Right renal pelvis (tissue), 4 donors: ENCODE measurements at places on chromosomes 1 and 21. TPM values are rescaled to one million over a fixed set of nuclear protein-coding genes. Genes with fewer than 3 reads are reported as not detected.

Gene INSRR
- polyA plus RNA-seq = 2.8 TPM

Gene LRRN2
- 13.2 TPM for polyA plus RNA-seq

Gene VASH2
- 28.3 TPM for polyA plus RNA-seq

Gene AMIGO1
- 9.0 TPM for polyA plus RNA-seq

DNA sequence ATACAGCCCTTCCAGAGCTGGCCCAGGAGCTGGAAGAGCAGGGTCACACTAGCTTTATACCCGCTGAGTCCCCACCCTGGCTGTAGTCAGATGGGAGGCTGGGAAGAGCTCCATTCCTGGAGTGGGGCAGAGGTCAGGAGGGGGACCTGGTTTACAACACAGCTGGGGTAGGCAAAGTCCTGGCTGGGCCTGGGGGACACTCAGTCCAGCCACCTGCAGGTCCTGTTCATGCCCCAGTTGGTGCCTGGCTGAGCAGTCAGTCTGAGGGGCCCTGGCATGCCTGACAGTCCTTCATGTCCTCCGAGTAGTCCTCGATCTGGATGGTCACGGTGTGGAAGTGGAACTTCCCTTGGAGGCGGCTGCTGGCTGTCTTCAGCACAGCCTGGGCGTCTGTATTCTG lies 7.0 kb downstream of the SLC30A2 start:
- no peak for DNase-seq

DNA sequence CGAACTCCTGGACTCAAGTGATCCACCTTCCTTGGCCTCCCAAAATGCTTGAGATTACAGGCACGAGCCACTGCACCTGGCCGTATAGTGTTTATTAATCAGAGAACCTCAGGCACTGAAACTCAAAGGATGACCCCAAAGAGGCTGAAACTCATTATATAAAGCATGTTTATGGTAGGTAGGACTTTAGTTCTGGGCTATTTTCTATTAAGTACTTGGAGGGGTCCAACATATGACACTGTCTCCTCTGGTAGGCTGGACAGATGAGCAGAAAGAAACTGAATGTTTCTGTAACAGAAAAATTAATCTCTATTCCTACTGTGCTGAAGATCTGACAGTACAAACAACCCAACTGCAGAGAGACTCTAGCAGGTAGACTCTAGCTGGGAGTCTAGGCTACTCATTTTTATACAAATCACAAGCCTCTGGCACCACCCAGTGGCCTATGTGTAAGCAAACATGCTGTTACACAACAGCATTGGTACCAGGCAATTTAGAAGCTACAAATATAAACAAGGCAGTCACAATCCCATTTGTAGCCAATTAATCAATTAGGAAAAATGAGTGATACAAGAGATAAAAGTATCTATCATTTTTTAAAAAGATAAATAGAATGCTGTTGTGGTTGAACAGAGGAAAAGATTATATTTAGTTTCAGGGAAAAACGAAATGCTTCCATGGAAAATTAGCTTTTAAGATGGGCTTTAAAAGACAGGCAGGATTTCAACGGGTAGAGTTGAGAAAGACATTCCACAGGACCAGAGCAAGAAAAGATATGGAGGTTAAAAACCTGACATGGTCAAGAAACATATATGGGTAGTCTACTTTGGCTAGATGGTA lies 10.4 kb downstream of the DCAF8 start:
- peak; percentile 35 for DNase-seq

DNA sequence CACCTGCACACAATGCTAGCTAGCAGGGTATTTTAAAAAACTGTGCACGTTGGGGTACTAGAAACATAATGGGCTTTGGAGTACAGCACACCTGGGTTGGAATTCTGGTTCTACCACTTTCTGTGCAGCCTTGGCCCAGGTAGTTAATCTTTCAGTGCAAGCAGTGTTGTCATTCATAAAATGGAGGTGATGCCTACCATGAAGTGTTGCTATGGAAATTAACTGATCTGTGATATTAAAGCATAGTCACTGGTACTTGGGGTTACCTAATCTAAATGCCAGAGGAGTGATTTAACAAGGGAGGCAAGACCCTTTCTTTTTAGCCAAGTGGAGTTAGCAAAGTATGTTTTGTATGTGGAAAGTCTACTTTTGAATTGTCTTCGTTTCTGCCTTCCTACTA lies 18.0 kb downstream of the ATP1B1 start:
- no peak for DNase-seq

- DNase-seq = no peak
Observed at GRCh38 chr1:225824533-225824941, 14.6 kb downstream of the EPHX1 start.

DNA sequence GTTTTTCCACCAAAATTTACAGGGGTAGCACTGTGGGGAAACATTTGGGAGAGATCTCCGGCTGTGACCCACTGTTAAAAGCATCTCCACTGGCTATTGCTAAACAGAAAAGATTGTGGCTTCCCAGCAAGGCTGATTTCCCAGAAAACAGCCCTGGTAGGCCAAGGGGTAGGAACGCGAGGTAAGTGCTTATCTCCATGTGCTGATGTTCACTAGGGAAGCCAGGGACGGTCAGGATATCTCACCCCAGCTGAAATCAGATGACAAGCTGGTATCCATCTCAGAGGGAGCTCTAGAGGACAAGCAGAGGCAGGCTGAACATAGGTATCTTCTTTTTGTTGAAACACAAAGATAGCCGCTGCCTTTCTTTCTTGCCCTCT lies 63.6 kb downstream of the MIS18A start:
- no peak for DNase-seq

GRCh38 chr1:67418839-67419586 lies 11.2 kb downstream of the SERBP1 start:
- no peak for DNase-seq

DNA sequence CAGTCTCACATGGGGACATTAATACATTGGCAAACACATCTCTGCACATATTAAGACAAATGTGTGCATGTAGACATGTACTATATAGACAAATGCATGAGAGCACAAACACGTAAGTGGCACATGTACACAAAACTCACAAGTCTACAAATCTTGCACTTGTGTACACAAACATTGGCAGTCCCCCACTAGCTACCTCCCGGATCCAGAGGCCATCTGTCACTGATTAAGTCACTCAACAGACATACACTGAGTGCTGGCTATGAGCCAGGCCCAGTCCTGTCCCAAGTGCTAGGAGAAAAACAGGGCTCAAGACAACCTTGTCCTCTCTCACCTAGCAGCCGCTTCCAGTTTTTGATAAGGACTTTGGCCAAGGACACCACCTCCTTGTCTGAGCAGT lies 7.0 kb downstream of the TCEA3 start:
- no peak for DNase-seq

GRCh38 chr1:7300893-7301663 lies 470.0 kb upstream of the VAMP3 start:
- DNase-seq = no peak

DNA sequence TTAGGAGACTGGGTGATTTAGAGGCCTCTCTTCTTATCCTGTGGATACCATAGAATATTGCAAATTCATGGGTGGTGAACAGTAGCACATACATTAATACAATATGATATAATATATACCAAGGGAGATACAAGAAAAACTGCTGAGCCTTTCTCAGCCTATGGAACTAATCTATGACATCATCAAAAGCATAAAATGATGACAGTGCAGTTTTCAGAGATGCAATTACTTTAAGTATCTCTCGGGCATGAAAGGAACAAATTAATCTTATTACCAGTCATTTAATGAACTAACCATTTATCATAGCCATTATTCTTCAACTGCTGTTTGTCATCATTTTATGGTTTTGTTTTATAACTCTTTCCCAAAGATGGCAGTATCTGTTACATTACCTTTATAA lies 3.5 kb downstream of the CHODL start:
- no peak for DNase-seq

DNA sequence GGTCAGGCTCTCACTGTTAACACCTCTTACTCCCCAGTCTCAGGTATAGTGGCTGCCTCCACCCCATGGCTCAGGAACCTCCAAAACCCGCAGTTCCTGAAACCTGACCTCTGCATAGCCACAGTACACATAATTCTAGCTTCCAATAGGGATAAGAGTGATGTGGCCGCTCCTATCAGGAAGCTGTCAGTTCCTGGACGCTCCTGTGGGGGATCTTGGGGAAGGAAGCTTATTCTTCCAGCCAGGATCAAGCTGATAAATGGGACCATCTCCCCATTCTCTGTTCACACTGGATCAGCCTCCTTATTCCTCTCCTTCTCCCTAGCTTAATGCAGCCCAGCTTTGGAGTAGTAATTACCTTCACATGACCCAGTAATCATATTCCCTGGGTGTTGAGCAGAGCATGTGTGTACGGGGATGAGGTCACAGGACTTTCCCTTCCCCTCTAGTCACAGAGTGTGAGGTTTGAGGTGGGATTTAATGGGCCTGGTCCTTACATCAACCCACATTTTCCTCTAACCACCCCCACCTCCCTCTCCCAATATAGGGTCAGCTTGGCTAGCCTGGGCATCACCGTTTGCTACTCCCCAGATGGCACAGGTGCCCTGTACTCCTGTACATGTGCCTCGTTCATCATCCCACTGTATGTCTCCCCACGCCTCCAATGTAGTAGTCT lies 7.0 kb upstream of the POU3F1 start:
- DNase-seq = no peak

GRCh38 chr1:185603158-185603557 lies 131.0 kb upstream of the HMCN1 start:
- DNase-seq = no peak

DNA sequence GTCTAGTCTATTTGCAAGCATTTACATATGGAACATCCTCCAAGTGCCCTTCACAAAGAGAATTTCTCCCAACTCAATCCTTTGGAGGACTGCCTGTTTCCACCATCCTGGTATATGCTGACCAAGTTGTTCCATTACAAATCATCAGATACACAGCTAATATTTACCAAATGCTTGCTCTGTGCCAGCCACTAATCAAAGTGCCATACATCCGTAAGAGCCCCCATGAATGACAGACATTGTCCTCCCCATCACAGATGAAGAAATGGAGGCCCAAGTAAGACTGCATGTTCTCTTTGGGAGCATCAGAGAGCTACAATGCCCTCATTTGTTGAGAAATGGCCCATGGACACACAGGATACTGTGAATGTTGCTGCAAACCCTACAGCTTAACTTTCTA lies 130.0 kb upstream of the BACE2 start:
- DNase-seq = no peak

DNA sequence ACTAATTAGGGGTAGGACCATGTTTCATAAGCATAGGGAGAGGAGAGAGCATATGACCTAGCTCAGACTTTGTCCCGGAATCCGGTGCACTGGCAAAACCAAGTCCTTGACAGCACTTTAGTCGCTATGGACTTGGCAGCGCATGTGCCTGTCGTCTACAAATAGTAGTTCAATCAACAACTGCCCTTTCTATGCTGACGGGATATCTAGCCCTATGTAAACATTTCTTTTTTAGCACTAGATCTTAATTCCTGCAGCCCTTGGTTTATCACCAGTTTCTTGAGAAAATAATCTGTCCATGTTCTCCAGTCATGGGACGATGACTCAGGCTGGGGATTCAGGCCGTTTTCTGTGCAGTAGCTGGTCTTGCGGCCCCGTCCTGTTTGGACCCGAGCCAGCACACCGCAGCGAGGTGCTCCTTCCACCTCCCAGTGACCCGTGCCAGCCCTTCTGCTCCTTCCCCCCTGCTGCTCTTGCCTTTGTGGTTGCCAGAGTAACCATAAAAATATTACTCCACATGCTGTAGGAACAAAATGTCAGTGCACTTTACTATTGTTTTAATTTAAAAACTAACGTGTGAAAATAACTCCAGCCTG lies 8.6 kb upstream of the MT1HL1 start:
- DNase-seq = no peak

GRCh38 chr1:157099633-157100009 lies at the start of gene ETV3L:
Gene ETV3L, minus strand, starts transcription at chr1:157099808. Its CDS starts 285 bp downstream, at chr1:157099523.
- DNase-seq = no peak

- no peak for DNase-seq
Observed at GRCh38 chr1:61531716-61532115, 193.2 kb downstream of the TM2D1 start.

GRCh38 chr1:243801378-243801777 lies 48.7 kb downstream of the AKT3 start:
- DNase-seq = no peak

- no peak for DNase-seq
Observed at GRCh38 chr1:218728898-218729565, 383.9 kb downstream of the TGFB2 start.

GRCh38 chr1:220819467-220820026 lies 32.8 kb downstream of the MTARC1 start:
- DNase-seq = no peak

DNA sequence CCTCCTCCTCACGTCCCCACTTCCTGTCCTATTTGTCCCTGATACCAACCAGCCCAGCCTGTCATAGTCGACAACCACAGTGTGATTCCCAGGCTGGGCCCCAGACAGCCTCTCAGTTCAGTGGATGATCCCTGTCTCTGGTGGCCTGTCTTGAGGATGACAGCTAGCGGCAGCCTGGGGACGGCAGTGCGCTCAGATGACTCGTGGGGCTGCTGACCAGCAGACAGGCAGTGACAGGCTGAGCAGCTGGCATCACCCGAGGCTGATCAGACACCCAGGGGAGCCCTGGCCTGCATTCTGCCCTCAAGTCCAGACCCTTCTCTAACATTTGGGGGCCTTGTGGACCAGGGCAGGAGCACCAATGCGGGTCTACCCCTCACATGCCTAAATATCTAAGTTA lies 21.0 kb downstream of the NKAIN1 start:
- DNase-seq = no peak

DNA sequence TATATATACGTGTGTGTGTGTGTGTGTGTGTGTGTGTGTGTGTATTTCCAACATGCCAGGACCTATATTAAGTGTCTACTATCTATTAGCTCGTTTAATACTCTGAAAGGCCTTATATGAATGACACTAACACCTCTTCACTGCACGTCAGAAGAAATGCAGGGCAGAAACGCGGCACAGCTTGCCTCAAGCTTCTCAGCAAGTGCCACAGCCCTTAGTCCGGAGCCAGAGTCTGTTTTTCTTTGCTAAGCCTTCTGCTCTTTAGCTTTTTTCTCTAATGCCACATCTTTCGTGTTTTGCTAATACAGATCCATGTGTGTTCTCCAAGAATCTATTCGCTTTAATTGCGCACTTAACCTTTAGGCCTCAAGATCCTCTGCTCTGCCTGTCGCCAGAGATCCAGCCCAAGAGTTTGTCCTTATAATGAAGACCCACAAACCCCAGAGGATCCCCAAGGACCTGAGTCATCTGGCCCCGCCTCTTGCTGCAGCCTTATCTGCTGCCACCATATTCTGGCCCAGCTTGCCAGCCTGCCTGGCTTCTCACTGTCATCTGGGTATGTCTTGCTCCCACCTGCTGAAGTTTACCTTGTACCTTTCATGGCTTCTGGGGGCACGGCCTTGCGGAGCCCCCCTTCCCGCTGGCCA lies 2.0 kb upstream of the TRIM58 start:
- no peak for DNase-seq

- no peak for DNase-seq
Observed at GRCh38 chr1:18912550-18912949, 10.2 kb upstream of the ALDH4A1 start.

DNA sequence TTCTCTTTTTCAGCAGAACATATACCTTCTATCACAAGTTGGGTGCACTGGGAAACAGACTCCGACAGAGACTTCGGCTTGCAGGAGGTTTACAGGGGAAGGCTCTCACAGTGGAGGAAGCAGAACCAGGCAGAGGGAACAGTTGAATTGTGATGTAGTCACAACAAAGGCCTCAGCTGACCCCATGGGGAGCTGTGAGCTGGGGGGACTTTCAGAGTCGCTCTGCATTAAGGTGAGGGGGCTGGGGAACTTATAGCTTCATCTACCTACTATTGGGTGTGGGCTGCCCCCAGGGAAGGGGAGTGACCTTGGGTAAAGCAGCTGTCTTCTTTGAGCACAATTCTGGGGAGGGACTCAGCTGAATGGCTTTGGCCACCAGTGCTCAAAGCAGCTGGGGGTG lies 94.9 kb upstream of the POU3F1 start:
- DNase-seq = no peak

GRCh38 chr1:220487297-220487820 lies 40.6 kb upstream of the MARK1 start:
- peak; percentile 32 for DNase-seq
